Hippocampal formation (tissue), 2 donors: ENCODE measurements at places on chromosomes 12 and 14.

GRCh38 chr14:38409071-38409705 lies 153.3 kb upstream of the CLEC14A start:
- no peak for DNase-seq

- no peak for DNase-seq
Measured at GRCh38 chr12:625998-626397, 37.2 kb downstream of the NINJ2 start.

- no peak for DNase-seq
Measured at GRCh38 chr12:123490089-123490488, 32.1 kb downstream of the SNRNP35 start.

DNA sequence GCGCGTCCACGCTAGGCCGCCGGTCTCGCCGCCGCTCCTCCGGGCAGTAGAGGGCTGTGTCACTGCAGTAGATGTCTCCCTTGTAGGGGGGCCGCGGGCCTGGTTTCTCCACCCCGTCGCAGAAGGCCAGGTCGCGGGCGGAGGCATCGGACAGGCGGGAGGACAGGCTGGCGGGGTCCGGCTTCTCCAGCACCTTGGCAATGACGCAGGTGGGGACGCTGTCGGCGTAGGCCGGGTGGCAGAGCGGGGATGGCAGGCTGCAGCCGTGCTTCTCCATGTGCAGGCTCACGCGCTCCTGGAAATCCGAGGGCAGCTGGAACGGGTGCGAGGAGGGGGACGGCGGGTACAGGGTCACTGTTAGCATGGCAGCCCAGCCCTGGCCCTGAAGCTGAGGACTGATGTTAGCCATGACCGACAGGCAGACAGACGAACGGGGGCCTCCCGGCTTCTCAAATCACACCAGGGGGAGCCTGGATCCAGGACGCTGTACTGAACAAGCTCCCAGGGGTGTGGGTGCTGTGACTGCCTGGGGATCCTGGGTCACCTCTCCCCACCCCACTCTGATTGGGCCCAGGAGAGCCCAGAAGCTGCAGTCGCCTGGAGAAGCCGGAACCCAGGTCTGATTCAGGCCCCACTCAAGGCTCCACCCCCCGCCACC lies 48.1 kb downstream of the BEGAIN start:
- no peak for DNase-seq
